ENCODE measurements at places on chromosomes 6 and 20.

GRCh38 chr6:25296217-25296905 lies 17.2 kb downstream of the CARMIL1 start:
- no peak for DNase-seq

DNA sequence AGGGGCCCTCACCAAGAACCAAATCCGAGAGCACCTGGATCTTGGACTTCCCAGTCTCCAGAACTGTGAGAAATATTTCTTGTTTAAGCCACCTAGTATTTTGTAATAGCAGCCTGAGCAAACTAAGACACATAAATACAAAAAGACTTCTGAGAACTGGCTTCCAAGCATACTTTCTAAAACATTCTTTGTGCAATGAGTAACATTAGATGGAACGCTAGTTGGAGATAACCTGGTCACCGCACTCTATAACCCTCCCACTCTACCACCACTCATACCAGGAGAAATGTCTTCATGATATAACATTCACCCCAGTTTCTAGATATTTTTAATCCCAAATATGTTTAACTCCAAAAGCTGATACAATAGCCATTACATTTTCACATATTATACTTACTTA lies 169.5 kb upstream of the THEMIS start:
- no peak for DNase-seq

GRCh38 chr6:11763460-11764249 lies 14.9 kb downstream of the ADTRP start:
- DNase-seq = no peak

DNA sequence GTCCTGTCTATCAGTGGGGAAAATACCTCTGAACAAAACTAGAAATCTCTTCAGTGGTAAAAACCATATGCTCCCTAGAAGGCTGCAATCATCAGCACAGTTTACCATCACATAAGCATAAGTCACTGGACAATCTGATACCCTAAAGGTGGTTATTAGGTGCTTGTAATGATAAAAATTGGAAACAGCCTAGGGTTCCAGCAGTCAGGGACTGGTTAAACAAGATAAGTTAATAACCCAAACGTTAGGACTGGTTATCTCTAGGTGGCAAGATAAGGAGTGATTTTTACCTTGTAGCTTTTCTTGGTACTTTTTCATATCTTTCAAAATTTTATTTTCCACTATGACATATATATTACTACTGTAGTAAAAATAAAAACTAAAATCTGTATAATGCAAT lies 11.0 kb downstream of the ECI2 start:
- no peak for DNase-seq

- no peak for DNase-seq
Observed at GRCh38 chr6:107936162-107936909, 21.7 kb downstream of the SEC63 start.

GRCh38 chr20:7571521-7572055 lies 368.7 kb downstream of the HAO1 start:
- DNase-seq = no peak

Measured in T-helper 2 cell (primary cell).